ENCODE measurements at places on chromosomes 5 and 9.

DNA sequence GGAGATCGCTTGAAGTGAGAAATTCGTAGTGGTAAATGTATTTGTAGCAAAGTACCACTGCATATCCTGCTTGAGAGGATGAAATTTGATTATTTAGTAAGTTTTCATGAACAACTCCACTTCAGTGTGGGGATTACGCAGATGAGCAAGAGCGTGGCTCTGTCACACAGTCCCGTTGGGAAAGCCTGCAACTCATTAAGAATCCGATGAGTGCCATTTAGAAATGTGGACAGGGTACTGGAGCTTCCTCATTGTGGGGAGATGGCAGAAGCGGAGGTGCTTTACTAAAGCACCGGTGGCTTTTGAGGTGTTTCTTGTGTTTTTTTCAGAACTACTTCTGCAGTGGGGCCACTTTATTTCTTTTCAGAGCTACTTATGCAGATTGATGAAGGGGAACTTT, 1.4 kb downstream of the TJP2 start:
- DNase-seq = no peak

- peak; percentile 96 for DNase-seq
These were observed 653.1 kb upstream of the KLF4 start for GRCh38 chr9:108142504-108143201.

- no peak for DNase-seq
These were observed 244.9 kb upstream of the IRX1 start for GRCh38 chr5:3350781-3351180.

DNA sequence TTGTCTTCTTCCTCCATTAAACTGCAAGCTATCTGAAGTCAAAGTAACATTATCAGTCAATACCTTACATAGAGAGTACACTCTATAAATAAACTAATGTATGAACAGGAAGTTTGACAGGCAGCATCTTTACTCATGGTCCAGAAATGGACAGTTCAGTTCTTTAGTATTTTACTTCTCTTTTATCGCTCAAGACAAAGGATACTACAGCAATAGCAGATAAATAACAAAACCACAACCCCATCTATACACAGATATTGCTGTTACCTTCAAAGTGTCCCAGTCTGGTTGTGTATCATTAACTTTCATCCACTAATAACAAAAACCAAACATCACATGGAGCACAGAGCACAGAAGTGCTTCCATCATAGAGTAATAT, 46.4 kb downstream of the SEMA5A start:
- no peak for DNase-seq

DNA sequence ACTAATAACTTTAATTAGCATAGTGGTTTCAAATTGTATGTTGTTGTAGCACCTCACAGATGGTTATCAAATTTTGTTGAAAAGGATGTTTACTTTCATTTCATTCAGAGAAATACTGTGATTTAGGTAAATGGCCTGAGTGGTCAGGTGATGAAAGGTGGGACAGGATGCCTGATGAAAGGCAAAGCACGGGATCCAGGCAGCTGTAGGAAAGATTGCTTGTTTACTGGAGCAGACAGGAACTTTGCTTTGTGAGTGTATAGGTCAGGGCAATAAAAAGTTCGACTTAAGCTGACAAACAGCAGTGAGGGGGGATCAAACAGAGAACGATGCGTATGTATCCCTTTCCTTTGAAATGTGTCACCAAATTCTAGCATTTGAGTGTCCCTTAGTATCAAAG, 19.0 kb downstream of the KIAA1958 start:
- DNase-seq = no peak

DNA sequence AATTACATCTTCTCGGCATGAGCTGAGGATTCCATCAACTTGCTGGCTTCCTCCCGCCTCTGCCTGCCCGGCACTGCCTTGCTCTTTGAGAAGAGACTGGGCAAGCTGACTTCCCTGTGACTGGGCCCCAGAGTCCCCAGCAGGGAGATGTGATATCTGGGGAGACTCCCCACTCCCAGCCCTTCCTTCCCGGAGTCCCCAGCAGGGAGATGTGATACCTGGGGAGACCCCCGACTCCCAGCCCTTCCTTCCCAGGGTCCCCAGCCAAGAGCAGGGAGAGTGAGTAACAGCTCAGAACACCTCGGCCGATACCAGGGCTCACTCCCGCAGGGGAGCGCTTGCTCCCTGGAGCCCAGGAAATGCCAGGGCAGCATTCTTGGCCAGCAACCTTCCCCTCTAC, 90.1 kb upstream of the NEURL1B start:
- DNase-seq = no peak

- no peak for DNase-seq
These were observed 472.9 kb downstream of the PRELID2 start for GRCh38 chr5:145362266-145362665.

- no peak for DNase-seq
These were observed 1863.4 kb downstream of the EFNA5 start for GRCh38 chr5:105807290-105807689.

GRCh38 chr5:154371687-154372086, 74.1 kb upstream of the SAP30L start:
- DNase-seq = no peak

GRCh38 chr5:55913466-55914413, 62.6 kb downstream of the IL31RA start:
- DNase-seq = no peak
